ENCODE measurements at places on chromosomes 12 and 14.

- DNase-seq: no peak
Observed at GRCh38 chr14:105368910-105369652, 29.3 kb upstream of the TEX22 start.

- peak; percentile 68 for DNase-seq
Observed at GRCh38 chr12:123998991-123999359, 26.0 kb downstream of the ZNF664 start.

GRCh38 chr14:100332071-100332639 lies 9.0 kb downstream of the SLC25A47 start:
- no peak for DNase-seq

DNA sequence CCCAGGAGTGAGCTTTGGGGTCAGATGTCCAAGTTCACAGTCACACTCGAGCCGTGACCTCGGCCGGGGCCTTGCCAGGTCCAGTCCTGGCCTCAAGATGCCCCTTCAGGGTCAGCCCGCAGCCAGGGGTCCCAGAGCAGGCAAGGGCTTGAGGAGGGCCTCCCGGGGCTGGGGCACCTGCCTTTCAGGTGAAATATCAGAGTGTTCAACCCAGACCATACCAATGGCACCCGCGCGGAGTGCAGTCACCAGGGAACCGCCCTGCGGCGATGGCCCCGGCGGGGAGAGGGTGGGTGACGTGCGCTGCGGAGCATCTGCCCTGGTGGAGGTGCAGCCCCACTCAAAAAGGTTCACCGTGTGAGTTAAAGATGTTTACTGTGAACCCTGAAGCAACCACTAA lies 16.9 kb downstream of the LRCOL1 start:
- DNase-seq: no peak

DNA sequence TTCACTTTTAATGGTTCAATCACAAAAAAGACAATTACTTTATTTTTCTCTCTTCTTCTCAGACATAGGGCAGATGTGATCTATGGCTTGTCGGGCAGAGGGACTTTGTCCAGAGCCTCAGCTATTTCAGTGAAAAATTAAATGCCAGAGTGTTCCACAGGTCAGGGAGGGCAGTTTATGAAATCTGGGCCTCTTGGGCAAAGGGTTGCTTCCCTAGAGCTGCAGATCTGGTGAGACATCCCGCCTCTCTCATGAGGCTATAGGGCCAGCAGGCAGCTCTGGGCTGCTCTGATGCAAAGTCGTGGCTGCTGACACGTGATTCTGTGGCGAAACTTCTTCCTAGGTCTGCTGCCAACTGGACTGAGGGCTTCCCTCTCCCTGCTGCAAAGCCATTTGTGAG lies 6.0 kb downstream of the CLMN start:
- peak; percentile 74 for DNase-seq

DNA sequence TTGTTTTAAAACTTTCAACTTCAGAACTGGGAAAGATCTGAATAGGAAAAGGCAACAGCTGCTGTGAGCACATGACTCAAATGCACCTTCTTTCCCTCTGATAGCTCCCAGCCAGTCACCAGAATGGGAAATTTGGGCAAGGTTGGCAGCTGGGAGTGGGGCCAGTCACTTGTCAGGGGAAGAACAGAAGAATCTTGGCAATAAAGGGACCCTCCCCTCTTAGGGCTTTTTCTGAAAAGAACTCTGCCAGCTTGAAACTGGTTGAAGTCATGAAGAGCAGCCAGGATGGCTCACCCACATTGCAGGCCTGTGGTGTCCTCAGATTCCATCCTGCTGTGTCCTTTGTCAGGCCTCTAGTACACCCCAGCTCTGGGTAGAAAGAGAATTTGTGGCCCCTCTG lies 10.3 kb upstream of the RIC8B start:
- no peak for DNase-seq

DNA sequence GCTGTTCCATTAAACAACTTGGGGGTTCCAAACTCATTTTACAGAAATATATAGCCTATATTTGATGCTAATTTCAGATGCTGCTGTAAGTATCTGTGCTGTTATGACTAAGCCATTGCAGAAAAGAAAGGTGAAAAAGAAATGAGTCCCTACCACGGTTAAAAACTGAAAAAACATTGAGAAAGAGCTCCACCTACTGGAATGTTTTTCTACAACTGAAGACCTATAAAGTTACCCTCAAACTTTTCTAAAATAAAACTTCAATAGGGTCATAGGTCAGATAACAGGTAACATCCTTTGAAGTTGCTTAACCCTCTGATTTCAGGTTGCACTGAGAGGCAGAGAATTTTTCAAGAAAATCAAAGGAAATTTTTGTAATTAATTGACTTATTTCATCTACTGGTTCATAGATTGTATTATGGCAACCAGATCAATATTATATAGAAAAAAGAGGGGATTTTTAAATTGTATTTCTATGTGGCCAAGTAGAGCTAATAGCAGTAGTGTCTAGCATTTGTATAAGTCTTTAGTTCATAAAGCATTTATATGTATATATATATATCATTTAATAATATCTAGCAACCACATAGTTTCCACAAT lies 279.9 kb downstream of the RPS29 start:
- DNase-seq: peak; percentile 15

- no peak for DNase-seq
Observed at GRCh38 chr14:83646228-83646627, 1883.7 kb upstream of the FLRT2 start.

DNA sequence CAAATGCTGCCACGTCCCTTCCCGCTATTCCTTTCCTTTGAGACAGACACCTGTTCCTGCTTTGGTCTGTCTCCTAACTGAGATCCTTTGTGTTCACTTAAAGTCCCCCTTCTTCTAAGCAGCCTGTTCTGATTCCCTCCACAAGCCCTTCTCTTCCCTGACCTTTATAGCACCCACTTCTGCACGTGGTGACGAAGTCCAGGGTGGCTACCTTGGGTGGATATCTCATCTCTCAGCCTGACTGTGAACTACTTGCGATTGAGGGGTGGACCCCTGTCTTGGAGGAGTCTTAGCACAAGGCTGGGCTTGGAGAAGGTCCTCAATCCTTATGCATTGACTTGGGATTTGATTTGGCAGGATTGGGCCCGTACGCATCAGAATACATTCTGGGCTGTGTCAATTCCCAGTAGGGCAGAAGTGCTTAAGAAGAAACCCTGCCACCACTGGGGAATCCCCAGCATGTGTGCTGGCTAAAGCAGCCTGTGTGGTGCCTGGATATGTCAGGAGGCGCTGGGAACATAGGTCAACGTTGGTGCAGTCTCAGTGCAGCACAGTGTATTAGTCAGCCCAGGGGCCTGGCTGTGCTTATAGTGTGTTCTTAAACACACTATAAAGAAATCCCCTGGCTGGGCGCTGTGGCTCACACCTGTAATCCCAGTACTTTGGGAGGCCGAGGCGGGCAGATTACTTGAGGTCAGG lies 23.6 kb downstream of the KRT80 start:
- DNase-seq: peak; percentile 86

- peak; percentile 61 for DNase-seq
Observed at GRCh38 chr12:93616584-93617101, 44.2 kb downstream of the SOCS2 start.

- peak; percentile 97 for DNase-seq
Observed at GRCh38 chr14:68140076-68140741, 320.6 kb downstream of the RAD51B start.

DNA sequence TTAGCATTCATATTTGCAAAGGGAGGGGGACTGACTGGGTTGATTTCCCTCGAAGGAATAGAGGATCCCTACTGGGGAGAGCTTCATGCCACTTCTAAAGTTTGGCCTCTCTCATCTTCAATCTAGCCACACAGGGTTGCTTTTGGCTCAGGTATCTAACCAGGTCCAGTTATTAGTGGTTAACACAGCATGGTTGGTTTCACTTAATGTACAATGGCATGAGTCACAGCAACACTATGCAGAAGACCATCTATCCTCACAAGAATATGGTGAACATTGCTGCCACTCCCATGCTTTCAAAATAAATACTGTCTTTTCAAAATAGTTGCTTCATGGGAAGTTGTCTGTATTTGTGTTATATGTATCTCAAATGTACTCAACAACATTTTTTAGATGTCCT lies 6.6 kb upstream of the RAB3IP start:
- peak; percentile 45 for DNase-seq

GRCh38 chr12:51848326-51848727 lies at the start of gene FIGNL2:
Gene FIGNL2 (minus strand): TSS chr12:51848718. CDS start chr12:51822413, 26,305 bp downstream.
- DNase-seq: no peak

DNA sequence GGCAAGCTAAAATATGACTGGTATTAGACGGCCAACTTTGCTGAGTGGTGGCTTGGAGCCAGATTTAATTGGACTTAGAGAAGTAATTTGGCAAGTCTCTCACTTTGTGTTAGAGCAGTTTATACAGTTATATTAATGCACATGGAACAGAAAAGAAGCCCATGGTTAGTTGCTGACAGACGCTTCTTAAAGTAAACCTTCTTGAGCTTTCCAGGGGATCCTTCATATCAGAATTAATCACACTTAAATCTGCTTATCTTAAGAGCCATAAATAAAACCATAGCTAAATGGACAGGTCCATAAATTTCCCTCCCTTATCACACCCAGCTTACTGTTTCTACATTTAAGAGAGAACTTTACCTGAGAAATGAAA lies 9.6 kb downstream of the GSG1 start:
- no peak for DNase-seq

Data from iris pigment epithelial cell (primary cell).